ENCODE measurements at places on chromosomes 16 and 17. TPM values are rescaled to one million over a fixed set of nuclear protein-coding genes. Genes with fewer than 3 reads are reported as not detected.

The SLC13A2 gene
- total RNA-seq: not detected

The SGCA gene
- total RNA-seq: not detected

The CNGB1 gene
- not detected for total RNA-seq

The TM4SF5 gene
- not detected for total RNA-seq

The PRM2 gene
- total RNA-seq: not detected

The KCNH4 gene
- total RNA-seq: not detected

The RPH3AL gene
- total RNA-seq: 0.72 TPM

The KCNJ16 gene
- not detected for total RNA-seq

The CD19 gene
- not detected for total RNA-seq

The HLF gene
- total RNA-seq: 0.16 TPM

The WWP2 gene
- 21.7 TPM for total RNA-seq

The TP53TG3 gene
- total RNA-seq: not detected

Data from cardiac atrium fibroblast (primary cell).